Neural progenitor cell (in vitro differentiated cells): ENCODE measurements at places on chromosomes 11 and 22.

- DNase-seq, result no peak
Measured at GRCh38 chr22:42925598-42925997, 68.5 kb upstream of the ARFGAP3 start.

- no peak for DNase-seq
Measured at GRCh38 chr22:33984656-33985285, 64.5 kb upstream of the LARGE1 start.

DNA sequence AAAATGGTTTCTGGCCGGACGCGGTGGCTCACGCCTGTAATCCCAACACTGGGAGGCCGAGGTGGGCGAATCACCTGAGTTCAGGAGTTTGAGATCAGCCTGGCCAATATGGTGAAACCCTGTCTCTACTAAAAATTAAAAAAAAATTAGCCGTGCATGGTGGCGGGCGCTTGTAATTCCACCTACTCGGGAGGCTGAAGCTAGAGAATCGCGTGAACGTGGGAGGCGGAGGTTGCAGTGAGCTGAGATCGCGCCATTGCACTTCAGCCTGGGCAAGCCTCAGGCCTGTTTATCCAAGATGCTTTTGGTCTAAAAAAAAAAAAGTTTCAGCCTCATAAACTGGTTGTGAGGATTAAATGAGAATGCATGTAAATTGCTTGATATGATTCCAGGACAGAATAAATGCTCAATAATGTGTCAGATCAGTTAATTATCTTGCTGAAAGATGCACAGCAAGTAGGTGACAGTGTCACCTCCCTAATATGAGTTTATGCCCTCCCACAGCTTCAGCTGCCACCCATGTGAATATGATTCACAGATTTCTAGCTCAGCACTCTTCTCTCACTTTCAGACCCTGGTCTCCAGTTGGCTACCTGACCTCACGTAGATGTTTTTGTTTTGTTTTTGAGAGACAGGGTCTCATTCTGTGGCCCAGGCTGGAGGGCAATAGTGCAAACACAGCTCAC, 1.1 kb upstream of the ALG8 start:
- DNase-seq, result no peak

DNA sequence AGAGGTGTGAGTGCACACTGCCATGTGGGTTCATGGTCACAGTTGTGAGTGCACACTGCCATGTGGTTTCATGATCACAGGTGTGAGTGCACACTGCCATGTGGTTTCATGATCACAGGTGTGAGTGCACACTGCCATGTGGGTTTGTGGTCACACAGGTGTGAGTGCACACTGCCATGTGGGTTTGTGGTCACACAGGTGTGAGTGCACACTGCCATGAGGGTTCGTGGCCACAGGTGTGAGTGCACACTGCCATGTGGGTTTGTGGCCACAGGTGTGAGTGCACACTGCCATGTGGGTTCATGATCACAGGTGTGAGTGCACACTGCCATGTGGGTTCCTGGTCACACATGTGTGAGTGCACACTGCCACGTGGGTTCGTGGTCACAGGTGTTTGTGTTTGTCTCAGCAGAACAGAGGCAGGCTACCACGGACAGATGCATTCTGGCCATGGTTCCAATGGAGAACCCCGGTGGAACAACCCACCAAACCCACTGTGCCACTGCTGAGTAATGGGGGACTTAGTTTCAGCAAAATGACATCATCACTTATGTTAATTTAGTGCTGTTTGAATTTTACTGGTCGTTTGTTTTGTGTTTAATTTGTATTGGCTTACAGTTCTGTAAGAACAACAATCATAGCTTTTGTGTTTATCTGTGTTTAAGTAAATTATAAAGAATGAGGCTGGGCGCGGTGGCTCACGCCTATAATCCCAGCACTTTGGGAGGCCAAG, 57.2 kb downstream of the RPS6KA4 start:
- no peak for DNase-seq

- no peak for DNase-seq
Measured at GRCh38 chr11:1472180-1473005, 14.2 kb downstream of the MOB2 start.

DNA sequence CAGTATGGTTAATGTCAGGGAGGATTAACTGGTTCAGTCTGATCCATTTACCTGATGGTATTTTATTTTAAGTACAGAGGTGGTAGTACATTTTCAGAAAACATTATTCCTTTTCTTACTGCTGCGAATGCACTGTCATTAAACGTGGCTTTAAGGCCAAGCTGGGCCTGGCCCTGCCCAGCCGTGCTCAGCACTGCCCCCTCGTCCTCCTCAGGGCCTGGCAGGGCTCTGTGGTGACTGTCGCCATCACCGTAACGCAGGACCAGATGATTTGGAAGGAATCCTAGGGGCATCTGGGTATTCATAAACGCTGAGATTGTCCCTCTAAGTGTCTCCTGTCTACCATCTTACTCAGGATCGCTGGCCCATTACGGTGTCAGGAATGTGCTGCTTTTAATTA, 302.0 kb downstream of the TBC1D22A start:
- DNase-seq, result no peak

DNA sequence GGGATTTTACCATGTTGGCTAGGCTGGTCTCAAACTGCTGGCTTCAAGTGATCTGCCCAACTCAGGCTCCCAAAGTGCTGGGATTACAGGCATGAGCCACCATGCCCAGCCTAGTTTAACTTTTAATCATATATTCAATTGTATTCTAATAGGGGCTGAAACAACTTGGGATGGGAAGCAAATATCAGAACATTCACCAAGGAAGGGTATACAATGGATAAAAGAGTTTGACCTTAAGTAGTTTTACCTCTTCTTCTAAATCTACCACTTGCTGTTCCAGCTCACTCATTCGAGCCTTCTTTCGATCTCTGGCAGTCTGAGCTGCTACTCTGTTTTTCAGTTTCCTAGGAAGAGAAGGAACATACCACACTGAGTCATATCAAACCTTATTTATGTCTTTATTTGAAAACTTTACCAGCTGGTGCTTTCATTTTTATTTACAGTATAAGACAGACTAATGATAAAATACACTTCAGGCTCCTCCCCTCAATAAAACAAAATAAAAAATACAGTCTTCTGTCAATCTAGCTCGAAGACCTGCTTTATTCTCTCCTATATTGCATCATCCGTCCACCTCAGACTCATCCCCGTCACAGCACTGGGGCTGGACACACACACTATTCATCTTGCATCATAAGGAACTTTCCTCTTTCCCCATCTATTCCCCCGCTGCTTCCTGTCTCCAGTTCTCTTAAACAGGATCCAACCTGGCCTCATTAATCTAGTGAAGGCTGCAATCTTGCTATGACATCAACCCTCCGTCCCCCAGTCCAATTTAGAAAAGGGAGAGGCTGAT, 1.4 kb downstream of the XBP1 start:
- peak; percentile 32 for DNase-seq

- DNase-seq, result no peak
Measured at GRCh38 chr22:22986008-22986407, 84.3 kb upstream of the GNAZ start.

DNA sequence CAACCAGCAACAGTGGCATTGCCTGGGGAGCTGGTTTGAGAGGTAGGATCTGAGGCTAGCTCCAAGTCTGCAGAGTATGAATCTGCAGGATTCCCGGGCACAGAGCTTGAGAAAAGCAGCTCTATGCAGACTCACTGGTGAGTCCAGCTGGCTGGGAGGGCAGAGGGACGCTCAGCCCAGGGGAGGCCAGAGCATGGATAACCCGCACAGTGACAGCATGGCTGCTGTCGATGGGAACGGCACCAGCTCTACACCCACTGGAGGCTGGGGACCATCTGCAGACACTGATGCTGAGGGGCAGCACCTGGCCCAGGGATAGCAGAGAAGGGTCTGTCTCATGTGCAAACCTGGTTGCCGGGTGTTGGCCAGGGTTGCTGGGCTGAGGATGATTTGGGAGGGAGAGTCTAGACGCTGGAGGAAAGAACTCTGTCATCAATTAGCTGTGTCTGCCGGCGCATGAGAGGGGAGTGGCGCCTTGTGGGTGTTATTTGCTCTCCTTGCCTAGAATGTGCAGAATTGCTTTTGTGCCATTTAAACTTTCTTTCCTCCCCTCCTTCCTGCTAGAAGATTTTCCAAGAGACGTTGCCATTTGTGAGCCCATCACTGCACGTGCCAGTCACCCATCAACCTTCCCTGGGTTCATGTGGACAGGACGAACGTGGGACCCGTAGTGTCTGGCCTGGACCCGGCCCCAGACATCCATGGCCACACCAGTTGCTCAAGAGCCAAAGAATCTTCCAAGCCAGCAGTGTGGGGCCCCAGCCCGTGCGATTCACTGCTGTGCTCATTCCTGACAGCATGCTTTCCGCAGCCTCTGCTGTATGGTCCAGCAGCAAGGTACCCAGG, 19.1 kb upstream of the LINC01488 start:
- DNase-seq, result no peak

DNA sequence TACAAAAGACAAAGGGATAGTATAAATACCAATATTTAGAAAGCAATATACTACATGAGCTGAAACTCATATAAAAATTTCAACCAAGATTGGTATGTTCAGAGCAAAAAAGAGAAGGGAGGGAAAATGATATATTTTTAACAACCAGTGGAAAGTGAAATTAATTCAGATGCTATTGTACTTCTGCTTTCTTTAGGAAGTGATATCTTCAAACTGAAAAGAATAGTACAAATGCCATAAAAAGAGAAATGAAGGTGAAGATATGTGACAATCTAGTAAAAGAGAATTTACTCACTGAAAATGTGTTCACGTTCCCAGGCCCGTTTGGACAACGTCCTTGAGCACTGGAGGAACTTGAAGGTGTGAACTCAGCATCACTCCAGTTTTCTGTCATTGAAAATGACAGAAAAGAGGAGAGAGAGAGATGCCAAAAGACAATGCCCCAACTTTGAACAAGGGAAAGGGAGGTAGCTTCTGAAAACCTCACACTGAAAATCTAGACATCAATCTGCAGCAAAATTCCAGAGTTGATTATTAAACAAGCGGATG, 47.5 kb downstream of the SC5D start:
- DNase-seq, result no peak

DNA sequence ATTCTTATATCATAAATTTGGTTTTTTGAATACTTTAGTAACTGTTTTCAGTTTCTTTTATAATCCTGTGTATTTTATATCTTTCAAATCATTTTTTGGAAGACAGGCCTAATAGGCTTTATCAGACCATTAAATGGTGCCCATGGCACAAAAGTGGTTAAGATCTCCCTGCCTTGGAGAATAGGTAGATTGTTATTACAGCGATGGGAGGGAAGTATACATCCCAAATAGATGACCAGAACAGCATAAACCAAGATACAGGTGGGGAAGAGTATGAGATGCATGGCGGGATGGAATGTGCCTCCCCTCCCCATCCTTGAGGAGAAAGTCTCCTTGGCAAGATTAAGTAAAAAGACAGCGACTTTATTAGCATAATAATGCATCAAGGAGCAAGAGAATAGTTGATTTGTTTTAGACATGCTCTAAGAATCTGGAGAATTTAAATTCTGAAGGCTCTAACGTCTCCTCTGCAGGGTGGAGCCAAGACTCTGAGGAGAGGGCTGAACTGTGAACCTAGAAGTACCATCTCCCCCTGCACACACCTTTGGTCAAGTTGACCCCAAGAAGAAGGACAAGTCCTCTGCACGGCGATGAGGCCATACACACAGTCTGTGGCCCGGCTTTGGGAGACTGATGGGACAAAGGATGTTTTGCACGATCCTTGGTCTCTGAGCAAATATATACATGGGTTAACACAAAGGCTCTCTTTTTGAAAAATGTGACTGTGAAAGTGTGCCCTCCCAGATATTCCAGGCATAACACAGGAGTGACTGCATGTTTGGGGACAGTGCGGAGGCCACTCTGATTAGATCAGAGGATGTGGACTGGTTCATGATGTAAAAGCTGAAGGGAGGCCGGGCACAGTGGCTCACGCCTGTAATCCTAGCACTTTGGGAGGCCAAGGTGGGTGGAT, 61.1 kb upstream of the SLC35C1 start:
- no peak for DNase-seq

DNA sequence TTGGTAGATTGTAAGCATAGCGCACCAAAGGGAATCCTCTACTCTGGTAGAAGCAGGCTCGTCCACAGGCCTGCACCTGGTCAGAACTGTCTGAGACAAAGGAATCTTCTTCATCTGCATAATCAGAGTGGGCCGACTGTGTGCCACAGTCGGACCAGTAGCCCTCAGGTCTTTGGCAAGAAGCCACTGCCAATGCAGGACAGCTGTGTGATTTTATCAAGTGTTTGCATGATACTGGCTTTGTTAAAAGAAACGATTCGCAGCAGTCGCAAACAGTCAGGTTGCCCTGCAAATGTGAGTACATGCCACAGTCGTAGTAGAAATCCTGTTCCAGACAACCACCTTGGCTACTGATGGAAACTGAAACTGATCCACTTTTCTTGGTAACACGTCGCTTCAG, 4.9 kb upstream of the CCDC34 start:
- no peak for DNase-seq

DNA sequence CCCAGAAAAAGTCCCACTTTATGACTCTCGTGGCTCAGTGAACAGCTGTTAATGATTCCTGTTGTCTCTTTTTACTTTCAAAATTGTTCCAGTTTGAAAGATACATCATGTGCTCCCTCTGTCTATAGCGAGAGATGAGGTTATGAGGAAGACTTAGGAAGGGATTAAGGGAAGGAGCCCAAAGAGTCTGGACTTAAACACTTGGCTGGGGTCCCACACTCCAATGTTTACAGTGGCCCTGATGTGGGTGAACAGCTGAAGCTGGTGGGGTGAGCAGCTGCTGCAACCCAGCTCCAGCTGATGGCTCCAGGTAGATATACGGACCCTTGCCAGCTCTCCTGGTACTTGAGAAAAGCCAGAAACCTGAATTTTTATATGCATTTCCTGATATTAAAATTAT, 84.5 kb upstream of the PLET1 start:
- DNase-seq, result no peak

- peak; percentile 58 for DNase-seq
Measured at GRCh38 chr11:112797648-112798293, 163.4 kb upstream of the NCAM1 start.
